ENCODE measurements at places on chromosomes 5 and 9.

DNA sequence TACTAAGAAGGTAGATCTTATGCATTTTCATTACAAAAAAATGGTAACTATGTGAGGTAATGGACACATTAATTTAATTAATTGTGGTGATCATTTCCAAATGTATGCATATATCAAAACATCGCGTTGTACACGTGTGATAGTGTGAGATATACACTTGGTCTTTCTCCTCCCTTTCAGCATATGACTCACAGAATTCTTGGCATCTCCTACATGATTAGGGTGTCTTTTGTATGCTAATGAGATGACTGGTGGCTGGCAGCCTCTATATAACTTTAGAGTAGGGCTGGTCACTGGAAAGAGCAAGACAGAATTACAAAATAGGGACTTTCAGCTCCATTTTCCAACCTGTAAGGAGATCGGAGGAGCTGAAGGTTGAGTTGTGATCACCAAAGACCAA, 1167.6 kb downstream of the CDH12 start:
- no peak for DNase-seq

DNA sequence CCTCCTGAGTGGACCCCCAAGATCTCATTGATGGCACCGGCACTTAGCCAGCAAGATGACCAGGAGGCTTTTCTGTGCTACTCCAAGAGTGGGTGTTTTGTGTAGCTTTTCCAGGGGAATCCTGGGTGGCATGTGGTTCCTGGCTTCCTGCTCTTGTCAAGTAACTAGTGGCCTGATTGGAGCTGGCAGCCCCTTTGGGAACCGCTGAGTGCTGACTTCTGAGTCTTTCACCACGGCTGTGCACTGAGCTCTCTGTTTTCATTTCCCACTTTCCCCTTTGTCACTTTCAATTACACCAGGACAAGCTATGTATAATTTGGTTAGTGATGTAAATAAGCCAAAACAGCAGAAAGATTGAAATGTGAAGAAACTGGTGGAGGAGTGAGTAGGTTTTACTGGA, 255.4 kb downstream of the GOLPH3 start:
- DNase-seq, result no peak

DNA sequence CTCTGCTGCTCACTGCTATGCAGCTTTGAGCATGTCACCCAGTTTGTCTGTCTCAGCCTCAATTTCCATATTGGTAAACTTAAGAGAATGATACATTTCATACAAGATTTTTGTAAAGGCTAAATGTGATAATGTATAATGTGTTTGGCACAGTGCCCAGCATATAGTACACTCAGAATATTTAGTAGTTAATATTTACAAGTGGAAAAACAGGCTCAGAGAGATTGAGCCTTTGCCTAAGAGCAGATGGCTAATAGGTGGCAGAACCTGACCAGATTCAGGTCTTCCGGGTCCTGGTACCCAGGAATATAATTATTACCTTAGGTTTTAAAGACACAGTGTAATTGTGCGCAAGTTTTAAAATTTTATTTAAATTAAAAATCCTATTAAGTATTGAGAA, 46.8 kb upstream of the KIAA1958 start:
- DNase-seq, result no peak

DNA sequence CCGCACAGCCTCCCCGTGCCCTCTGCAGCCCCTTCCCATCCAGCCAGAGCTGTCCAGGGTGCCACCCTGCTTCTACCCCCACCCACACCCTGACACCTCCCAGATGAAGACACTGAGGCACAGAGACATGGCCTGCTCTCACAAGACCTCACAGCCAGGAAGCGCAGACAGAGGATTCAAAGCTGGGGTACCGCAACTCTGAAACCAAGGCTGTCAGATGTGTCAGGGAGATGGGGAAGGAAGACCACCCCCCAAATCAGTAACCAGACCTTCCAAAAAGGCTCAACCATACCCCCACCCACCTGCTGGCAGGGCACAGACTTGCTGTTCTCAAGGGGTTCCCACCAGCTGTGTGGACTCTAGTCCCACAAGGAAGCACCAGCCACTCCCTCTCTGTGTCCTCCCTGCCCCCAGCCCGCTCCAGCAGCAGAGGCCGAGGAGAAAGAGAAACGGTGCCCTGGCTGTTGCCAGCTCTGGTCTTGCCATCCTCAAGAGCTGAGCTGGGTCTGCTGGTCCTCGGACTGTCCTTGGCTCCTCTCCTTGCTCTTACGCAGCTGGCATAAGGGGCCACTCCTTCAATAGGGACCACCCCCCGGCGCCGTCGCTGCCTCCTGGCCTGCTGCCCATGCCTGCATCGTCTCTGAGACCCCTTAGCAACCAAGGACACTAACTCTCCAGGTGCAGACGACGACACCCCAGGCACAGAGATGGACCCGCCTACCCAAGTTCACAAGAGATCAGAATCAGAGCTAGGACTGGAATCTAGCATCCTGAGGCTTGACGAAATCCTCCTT, 699 bp downstream of the AKNA start:
- no peak for DNase-seq

GRCh38 chr9:134055981-134056461, 11.8 kb downstream of the BRD3 start:
- DNase-seq, result peak; percentile 48

- no peak for DNase-seq
Observed at GRCh38 chr5:143259254-143259605, 144.3 kb downstream of the NR3C1 start.

- peak; percentile 62 for DNase-seq
Observed at GRCh38 chr9:38417003-38417945, 7.0 kb downstream of the IGFBPL1 start.

- no peak for DNase-seq
Observed at GRCh38 chr5:25488119-25488518, 843.3 kb upstream of the CDH10 start.

DNA sequence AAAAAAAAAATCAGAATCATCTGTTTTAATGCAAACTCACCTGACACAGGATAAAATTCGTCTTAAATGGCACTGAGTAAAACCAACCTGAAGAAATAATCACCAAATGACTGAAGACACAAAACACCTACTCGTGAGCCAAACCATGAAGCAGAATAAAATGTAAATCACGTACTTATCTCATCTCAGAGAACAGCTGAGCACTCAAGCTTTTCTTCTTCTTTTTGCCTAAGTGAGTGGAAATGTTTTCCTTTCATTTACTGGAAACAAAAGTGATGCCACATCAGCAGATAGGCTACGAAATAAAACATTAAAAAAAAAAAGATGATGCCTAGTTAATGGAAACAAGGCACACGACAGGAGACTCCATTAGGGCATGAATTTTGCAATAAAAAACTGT, 36.4 kb downstream of the ATPSCKMT start:
- no peak for DNase-seq

DNA sequence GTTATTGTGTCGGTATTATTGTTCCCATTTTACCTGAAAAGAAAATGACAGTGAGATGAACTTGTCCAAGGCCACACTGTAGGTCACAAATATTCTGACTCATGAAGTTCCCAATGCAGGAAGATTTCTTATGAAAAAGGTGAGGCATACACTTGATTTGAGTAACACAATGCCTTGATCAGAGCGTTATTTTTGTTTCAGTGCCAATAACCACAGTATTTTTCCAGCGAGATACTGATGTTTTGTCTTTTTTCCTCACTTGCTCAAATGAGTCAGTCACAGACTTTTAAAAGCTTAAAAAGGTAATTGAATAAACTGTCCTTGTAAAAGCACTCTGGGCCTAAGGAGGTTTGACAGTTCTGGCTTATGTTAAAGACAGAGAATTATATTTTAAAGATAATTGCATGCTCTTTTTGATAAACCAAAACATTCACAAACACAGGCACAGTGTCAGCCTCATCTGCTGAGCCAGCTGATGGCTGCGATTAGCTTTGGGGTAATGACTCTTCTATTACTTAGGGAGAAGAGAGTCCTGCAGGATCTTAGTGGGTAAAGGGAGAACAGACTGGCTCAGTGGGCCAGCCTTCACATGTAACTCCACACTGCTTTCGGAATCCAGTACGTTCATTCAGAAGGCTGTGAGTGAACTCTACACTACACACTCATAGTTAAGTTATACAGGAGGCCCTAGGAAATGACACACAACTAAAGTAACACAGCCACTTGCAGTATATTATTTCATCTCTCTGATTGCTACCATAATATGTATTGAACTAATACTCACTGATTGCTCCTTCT, 165.5 kb upstream of the CD180 start:
- no peak for DNase-seq

Measured in iPS-NIHi11 (cell line).